ENCODE measurements at places on chromosomes 3 and 15.
A peak's percentile ranks its signal among the peaks of the same experiment; 100 is the strongest.

DNA sequence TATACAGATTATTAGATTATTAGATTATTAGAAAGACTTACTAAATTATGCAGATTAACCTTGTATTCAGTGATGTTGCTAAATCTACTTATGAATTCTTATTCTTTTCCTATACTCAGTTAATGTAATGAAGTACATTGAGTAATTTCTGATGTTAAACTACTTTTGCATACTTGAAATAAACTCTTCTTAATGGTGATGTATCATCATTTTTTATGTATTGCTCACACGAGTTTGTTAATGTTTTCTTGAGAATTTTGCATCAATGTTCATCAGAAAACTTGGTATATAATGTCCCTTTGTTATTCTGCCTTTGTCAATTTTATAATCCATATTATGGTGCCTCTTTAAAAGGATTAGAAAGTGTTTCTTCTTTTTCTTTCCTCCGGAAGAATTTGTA, 163.2 kb upstream of the COL8A1 start:
- peak; percentile 26 for DNase-seq

GRCh38 chr3:120682095-120682681, at the start of gene HGD:
Gene HGD (minus strand): TSS chr3:120682239. CDS start chr3:120682111, 128 bp downstream.
- DNase-seq = peak; percentile 26

DNA sequence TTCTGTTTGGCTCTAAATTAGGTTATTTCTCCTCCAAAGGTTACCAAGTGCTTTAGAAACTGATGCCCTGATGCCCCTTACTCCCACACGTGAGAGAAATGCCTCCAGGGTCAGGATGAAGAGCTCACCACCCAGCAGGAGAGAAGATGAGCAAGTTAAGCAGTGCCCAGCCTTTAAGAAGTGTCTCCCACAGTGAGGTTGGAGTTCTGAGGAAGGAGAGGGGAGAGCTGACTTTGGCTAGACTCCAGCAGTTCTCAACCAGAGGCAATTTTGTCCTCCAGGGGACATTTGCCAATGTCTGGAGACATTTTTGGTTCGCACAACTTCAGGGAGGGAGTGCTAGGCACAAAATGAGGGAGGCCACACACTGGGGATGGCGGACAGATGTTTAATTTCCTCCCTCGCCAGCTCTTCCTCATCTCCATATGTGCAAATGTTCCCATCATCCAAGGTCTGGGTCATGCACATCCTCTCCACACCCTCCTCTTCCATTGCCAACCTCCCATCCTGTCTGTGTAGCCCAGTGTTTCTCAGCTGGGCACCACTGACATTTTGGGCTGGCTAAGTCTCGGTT, 50.6 kb upstream of the SLC7A14 start:
- DNase-seq = no peak

DNA sequence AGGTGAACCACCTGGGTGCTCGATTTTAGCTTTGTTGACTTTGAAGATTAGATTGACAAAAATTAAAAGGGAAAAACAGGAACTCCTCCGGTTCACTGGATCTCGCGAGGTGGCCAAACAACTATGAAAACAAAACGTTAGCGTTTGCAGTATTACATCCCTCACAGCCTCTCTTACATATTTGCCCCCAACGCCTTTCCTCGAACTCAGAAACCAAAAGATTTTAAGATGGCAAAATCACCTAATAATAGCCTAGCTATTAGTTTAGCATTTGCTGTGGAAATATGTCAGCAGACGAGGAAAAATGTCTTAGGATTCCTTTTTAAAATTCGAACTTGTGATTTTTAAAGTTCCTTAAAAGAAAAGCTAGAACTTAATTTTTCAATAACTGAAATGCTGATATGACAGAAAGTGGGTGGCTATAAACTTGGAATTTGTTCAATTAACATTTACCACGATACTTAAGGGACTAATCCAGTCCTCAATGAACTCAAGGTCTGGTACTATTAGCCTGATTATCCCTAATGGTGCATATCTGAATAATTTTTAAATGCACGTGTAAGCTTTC, 491 bp upstream of the SENP7 start:
- DNase-seq = no peak

GRCh38 chr3:184679056-184679816, 32.6 kb downstream of the MAGEF1 start:
- no peak for DNase-seq

DNA sequence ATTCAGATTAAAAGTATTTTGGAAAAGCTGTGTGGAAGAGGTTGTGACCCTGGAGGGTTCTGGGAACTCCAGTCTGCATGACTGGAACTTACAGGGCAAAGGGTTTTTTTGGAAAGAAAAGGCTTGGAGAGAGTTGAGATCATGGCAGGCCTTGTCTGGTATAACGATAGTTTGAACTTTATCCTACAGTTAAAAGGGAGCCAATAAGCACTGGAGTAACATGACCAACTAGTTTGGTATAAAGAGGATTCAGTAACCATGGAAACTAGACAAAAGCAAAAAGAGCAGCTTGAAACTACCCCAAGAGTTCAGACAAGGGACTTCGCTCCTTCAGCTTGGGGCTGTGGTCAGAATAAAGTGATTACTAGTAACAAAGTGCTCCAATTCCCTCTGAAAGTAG, 151.2 kb upstream of the TMCO5A start:
- DNase-seq = no peak

DNA sequence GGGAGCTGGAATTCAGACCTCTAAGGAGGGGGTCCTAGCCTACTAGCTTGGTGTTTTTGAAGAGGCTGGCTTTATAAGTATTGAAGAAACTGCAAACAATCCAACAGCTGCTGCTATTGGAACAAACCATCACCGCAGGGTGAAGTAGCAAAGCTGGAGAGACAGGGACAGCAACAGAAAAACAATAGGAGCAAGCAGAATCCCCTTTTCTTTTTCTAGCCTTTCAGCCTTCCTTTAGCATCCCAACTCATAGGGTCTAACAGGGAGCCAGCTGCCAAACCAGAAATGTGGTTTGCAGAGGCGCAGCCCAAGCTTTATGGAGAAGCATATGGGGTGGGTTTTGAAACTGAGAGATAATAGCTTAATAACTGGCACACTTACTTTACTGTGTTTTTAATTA, 106.2 kb upstream of the CHMP2B start:
- DNase-seq = no peak

DNA sequence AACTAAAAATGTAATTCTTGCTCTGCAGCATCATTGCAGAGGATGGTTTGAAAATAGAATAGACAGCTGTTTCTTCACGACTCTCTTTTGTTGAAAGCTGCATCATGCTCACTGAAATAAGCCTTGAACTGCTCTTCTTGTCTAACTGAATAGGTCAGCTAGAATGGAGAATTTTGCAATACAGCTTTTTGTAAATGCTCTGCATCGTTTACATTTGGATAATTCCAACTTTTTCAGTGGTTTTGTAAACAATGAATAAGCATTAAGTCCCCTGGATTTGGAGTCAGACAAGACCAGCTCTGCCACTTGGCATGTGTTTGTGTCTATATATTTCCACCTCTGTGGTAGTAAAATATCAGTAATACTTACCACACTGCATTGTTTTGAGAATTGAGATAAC, 95.2 kb downstream of the PLSCR2 start:
- DNase-seq = peak; percentile 37

GRCh38 chr3:128112357-128112968, 11.1 kb downstream of the RUVBL1 start:
- DNase-seq = peak; percentile 91

DNA sequence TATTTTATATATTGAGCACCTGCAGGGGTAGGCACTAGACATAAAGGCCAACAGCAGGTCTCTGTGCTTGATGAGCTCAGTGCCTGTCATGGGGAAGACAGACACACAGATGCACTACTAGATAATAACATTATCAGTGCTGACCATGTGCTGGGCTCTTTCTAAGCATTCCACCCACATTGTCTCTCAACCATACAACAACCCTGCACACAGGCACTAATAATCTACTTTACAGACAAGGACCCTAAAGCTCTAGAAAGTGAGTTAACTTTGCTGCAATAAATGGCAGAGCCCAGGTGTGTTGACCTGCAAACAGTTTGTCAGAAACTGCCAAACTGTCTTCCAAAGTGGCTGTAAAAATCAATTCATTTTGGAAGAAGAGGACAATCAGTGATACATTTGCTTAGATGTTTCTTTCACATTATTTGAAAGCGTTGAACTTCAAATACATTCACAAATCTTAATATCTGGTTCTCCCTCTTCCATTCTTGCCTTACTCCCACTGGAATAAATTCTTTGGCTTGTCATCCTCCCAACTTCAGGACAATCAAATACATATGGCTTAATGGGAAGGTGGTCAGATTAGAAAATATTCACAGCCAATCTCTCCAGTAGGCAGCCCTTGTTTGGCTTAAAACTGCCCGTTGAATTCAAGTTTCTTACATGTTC, 11.0 kb upstream of the PP2D1 start:
- no peak for DNase-seq

DNA sequence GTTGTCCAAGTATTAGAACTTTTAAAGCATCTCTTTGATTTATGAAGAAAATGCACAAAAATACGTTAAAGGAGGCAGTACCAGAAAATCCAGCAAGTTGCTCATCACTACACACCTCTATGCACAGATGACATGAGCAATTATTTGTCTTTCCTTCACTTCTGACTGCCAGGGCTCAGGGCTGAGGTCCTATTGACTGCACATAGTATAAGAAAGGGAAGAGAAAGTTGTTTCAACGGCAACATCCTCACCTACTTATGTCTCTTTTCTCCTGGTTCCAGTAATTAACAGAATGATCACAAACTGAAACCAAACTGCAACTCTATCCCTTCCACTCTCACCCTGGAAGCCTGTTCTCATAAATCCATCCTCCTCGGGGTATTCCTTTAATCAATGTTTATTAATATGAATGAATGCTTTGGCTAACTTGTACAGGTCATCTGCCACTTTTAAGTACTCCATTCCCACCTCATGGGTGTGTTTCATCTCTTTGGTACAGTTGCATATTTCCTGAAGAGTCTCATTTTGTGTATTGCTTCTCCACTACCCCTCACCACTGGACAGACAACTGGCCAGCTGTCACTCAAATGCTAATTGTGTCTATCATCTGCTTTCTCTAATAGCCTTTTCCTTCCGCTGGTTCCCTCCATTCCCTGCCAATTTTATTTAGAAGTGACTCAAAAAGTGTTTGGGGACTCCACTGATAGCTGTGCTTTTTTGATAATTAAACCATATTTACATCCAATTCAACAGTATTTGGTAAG, 34.5 kb downstream of the RAB27A start:
- DNase-seq = no peak

GRCh38 chr3:20103731-20104130, 63.5 kb downstream of the KAT2B start:
- no peak for DNase-seq

DNA sequence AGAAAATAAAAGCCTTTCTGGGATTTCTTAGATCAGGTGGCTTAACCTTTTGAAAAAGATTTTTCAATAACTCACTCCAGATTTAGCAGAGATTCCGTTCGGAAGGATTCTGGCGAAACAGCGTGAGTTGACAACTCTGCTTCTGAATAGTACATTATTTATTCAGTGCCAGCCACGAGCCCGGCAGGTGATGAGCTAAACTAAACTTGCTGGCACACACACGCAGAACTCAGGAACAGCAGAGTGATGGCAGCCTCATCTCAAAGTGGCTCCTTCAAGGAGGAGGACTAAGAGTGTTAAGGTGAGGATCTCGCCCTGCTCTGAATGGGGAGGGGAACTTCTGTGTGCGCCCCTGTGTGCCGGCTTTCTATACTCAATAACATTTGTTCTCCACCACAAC, 114.3 kb downstream of the FAM43A start:
- DNase-seq = no peak

DNA sequence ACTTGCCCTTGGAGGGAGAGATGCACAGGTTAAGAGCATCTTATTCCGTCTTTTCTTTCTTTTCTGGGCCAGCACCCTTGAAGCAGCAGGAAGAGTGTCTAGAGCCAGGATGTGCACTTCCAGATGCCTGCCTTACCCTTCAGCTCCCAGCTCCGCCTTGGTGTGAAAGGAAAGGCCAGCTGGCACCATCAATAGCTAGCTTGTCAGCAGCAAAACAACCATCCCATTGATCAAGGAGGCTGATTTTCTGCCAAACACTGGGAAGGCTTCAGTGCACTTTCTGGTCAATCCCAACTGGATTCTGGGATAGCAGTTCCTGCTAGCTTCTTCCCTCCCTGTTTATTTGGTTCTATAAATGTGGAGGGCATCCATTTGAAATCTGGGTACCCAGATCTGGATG, 110.9 kb upstream of the GALNT15 start:
- no peak for DNase-seq

GRCh38 chr3:19030522-19030839, 117.8 kb upstream of the KCNH8 start:
- no peak for DNase-seq

DNA sequence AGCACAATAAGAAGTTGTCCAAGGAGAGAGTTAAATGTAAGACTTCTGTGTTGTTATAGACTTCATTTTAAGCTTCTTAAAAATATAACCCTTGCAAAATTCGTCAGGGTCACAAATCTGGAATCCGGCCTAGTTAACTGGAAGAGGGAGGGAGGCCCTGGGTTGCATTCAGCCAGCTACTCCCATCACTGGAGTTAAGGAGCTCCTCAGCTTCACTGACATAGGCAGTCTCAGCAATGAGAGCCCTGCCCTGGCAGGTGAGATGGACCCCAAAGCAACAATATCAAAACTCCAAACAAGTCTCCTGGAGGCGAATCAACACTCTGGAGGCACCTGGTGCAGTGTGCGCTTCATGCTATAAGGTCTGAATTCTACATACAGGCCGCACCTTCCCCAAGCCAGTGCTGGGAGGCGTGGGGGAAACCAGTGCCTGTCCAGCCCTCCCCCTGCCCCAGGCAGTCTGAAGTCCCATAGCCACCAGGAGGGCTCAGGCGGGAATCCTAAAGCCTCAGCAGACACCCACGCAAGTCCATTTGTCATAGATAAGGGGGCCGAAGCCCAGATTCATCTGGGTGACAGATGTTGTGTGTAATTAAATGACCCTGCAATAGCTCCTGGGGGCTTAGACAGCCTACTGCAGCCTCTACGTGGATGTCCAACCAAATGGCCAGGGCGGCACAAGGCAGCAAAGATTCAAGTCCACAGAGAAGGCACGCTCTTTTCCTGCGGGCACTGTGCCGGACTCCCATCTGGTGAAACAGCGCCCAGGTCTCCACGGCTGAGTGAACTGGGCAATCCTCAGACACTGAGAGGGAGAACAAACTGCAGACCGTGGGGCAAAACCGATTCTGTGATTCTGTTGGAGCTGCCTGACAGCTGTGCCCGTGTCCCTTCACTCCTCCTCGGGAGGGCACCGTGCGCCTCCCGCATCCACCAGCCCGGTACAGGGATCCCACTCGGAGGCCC, 64.9 kb downstream of the ATP10A start:
- no peak for DNase-seq

DNA sequence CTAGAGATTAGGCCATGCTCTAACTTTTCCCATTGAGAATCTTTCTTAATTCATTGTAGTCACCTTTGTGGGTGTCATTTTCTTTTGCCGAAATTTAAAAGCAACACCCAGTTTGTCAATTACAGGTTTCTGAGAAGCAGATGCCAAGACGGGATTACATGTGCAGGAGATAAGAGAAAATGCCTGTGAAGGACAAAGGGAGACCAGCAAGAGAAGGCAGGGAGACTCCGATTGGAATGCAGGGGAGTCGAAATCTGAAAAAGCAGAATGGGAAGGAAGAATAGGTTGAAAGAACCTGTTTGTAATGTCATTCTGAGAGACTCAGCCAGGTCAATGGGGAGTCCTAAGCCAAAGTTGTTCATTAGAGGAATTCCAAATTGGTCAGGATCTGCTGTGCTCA, 3.6 kb upstream of the DPH6 start:
- no peak for DNase-seq

GRCh38 chr3:179713643-179714090, 60.8 kb downstream of the USP13 start:
- DNase-seq = peak; percentile 45
